ENCODE measurements at places on chromosomes 7 and 10. TPM values are rescaled to one million over a fixed set of nuclear protein-coding genes. Genes with fewer than 3 reads are reported as not detected.

DNA sequence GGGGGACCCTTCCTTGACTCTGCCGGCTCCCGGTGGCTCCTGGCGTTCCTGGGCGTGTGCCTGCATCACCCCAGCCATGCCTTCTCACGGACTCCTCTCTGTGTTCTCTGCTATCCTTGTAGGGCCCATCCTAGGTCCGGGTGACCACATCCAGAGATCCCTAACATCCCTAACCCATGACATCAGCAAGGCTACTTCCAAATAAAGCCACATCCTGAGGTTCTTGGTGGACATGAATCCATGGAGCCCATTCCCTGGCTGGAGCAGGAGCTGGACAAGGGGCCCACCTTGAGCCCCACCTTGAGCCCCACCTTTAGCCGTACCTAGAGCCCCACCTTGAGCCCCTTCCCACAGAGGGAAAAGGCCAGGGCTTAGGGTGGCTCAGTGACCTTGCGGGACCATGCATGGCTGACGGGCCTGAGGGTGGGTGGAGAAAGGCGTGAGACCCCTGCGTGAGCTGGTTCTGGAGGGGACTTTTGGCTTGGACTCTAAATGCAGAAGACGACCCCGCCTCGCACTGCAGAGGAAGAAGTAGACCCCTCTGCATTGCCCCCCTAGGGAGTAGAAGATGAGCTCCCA lies 58.5 kb upstream of the INPP5A start:
- no peak for DNase-seq

DNA sequence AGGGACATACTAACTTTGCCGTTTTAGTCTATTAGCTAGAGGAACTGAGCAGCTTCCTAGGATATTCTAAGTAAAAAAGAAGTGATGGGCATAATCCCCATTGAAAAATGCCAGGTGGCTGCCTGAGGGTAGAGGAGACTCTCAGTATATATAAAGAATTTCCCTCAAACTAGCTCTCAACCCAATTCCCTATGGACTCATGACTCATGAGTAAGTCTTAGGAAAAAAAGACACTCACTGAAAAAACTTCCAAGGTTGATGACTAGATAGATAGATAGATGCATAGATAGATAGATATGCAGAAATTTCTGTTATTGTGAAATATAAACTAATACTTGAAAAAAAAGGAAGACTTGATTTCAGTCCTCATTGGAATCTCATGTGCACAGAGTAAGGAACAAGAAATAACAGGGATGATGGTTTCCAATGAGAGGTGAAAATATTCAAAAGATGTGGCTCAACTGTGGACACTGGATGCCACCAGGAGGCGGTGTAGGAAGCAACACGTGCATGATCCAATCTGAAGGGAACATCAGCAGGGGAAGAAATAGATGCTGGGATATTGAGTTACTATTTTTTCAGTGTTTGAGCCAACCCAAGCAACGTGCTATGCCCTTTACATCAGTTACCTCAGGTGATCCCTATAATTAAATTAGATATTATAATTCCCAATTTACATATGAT lies 711.0 kb upstream of the LRRTM3 start:
- DNase-seq, result no peak

DNA sequence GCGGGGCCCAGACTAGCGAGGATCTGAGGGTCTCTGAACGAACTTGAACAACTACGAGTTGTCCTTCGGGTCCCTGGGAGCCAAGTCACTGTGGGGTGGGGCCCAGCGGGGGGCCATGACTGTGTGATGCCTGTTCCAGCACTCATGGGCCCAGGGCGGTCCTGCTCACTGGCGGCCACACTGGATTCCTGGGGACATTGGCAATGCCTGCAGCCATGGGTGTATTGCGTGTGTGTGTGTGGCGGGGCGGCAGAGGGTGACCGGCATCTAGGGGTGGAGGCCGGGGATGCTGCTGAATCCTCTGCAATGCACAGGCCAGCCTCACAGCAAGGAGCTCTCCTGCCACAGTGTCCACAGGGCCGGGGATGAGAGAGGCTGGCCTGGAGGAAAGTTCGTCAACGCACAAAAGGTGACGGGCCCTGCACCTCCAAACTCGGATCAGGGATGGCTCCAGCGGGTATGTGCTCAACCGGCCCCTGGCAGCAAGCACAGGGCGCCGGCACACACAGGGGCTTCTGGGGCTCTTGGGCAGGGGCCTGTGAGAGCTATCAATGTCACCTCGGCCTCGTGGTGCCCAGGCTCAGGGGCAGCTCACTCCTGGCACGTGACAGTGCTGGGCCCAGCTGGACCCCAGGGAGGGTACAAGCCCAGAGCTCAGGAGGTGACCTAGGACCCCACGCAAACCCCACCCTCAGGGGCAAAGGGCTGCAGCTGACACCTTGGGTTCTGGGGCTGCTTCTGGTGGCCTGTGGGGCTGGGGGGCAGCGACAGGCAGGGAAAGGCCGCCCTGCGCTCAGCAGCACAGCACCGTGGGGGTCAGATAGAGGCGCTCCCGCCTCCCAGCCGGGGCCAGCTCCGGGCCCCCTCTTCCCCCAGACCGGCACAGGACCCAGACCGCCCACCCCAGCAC lies 27.9 kb downstream of the PAPOLB start:
- DNase-seq, result no peak

DNA sequence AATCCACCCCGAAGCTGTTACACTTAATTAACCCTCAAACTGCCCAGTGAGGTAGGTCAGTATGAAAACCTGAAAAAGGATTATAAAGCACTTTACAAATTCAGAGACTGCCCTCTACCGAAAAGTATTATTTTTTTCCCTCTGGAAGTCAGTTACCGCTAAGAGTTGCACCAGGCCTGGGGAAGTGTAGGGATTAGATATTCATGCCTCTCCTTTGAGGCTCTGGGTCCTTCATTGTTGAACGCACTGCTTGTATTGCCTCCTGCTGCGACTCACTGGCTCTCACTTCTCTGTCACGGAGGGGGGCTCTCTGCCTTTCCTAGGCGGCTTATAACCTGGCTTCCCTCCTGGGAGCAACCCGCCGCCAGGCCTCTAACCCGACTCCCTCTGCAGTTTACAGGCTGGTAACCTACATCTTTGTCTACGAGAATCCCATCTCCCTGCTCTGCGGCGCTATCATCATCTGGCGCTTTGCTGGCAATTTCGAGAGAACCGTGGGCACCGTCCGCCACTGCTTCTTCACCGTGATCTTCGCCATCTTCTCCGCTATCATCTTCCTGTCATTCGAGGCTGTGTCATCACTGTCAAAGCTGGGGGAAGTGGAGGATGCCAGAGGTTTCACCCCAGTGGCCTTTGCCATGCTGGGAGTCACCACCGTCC lies 2.7 kb downstream of the RHBDD2 start:
- no peak for DNase-seq

The HOXA4 gene
- total RNA-seq, result 0.82 TPM

DNA sequence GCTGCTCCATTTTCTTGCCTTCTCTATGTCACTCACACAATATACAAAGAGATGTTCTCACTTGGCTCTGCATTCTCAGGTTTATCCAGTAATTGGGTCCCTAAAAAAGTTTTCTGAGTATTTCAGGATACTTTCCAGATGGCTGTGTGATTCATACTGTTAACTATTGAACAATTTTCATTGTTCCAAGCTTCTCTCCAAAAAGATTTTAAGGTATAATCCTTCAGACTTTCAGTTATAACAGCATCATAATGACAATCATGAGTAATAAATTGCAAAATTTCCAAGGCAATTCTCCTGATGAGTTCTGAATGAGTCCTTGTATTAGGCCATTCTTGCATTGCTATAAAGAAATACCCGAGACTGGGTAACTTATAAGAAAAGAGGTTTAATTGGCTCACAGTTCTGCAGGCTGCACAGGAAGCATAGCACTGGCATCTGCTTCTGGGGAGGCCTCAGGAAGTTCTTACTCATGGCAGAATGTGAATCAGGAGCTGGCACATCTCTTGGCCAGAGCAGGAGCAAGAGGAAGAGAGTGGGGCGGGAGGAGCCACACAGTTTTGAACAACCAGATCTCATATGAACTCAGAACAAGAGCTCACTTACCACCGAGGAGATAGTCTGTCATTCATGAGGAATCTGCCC lies 148.1 kb downstream of the SLC16A9 start:
- DNase-seq, result no peak

DNA sequence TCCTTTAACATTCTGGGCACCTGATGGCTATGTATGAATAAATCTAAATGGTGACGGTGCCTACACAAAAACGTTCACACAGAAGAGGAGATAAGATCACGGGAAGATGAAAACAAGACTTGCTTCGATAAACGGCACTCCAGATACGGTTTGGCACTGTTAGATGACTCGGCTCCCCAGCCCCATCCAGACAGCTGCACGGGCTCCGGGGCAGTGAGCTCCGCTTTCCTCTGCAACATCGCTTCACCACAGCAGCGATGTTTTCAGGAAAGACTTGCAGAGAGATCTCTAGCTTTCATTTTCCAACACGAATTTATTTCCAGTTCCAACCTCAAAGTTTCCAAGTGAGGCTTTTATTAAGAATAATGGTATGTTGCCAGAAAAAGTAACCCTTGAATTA lies 132.1 kb downstream of the KLF6 start:
- no peak for DNase-seq

The C7orf25 gene
- 4.3 TPM for total RNA-seq

Data from foreskin keratinocyte (primary cell).